Posterior cingulate gyrus (tissue), 11 donors: ENCODE measurements at places on chromosomes 2 and 18.

DNA sequence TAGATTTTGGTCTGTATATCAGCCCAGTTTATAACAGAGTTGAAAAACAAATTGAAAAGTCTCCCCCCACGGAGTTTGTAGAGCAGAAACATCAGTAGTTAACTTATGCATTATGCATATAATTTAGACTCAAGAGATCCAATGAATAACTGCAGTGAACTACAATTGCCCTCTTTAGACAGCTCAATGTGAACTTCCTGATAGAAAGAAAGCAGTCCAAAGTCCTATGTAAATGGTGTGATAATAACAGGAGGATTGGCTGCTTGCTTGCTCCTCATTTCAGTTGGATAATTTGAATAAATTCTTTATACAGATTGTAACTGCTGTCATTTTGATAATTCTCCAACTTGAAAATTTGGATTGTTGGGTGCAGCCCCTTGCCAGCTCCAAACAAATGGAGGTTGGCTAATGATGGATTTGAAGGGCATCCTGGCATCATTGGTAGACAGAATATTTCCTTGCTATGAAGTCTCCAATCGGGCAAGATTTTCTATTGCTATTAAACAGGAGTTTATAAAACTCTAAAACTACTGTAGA is 297.1 kb downstream of the ASXL3 start:
- DNase-seq, result no peak

- DNase-seq, result no peak
Observed at GRCh38 chr2:11133238-11133935, 21.9 kb upstream of the SLC66A3 start.

- DNase-seq, result no peak
Observed at GRCh38 chr2:29759360-29759759, 162.0 kb downstream of the ALK start.

GRCh38 chr2:182242609-182243008 is 184.2 kb downstream of the PDE1A start:
- no peak for DNase-seq
